A549 treated with CORT108297 at 1 μM for 4 hours (cell line): ENCODE measurements at places on chromosomes 13 and 19. TPM values are rescaled to one million over a fixed set of nuclear protein-coding genes. Genes with fewer than 3 reads are reported as not detected.

ZMYM5 gene
- 6.0 to 7.2 TPM (median 6.2 TPM) in 5 replicates for total RNA-seq

ZNF599 gene
- 2.1 to 3.4 TPM (median 2.7 TPM) in 5 replicates for total RNA-seq

C19orf85 gene
- not detected in 5 replicates for total RNA-seq

CFD gene
- total RNA-seq = 8.5 to 24.7 TPM (median 24.1 TPM) in 5 replicates
